ENCODE measurements at places on chromosomes 5 and 9. TPM values are rescaled to one million over a fixed set of nuclear protein-coding genes. Genes with fewer than 3 reads are reported as not detected.

The POU4F3 gene
- not detected for total RNA-seq

The GCNT4 gene
- total RNA-seq = 2.1 TPM

DNA sequence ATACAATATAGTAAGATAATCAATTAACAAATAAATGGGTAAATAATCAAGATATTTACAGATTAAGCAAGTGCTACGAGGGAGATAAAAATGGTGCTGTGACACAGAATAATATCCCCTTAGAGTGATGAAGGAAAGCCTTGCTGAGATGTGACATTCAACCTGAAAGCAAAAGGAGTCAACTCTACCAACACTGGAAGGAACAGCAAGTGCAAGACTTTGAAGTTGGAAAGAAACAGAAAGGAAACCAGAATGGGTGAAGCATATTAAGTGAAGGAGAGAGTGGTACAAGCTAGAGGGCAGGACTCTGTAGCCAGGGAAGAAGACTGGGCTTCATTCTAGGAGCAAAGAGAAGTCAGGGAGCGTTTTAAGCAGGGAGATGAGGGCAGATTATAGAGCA, 12.2 kb upstream of the MEGF9 start:
- DNase-seq = no peak

DNA sequence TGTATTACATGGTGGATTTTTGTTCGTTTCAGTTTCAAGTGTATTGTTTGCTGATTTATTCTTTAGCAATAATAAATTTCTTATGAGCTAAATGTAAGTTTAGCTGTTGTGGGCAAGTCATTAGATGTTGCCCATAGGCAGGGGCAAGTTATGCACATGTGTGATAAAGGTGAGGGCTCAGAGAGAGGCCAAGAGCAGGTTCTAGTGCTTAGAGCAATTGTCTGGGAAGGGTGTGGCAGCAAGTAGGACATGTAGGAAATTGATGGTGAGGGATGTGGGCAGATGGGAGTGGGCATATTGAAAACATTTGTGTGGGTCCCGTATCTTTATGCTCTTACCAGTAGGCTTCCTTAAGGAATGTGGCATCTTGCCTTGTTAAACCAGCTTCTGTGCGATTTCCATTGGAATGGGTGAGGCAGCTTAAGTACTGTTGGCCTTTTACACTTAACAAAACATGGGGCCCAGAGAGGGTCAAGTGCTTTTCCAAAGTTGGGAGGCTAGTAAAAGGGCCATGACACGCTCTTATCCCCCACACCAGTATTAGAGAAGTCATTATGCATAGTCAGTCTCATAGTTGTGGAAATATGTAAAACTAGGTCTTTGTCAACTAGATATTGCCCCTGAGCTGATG, 60.6 kb downstream of the KDM4C start:
- no peak for DNase-seq

- DNase-seq = no peak
Observed at GRCh38 chr5:173020643-173021042, 35.5 kb upstream of the CREBRF start.

The RALGDS gene
- 32.5 TPM for total RNA-seq

DNA sequence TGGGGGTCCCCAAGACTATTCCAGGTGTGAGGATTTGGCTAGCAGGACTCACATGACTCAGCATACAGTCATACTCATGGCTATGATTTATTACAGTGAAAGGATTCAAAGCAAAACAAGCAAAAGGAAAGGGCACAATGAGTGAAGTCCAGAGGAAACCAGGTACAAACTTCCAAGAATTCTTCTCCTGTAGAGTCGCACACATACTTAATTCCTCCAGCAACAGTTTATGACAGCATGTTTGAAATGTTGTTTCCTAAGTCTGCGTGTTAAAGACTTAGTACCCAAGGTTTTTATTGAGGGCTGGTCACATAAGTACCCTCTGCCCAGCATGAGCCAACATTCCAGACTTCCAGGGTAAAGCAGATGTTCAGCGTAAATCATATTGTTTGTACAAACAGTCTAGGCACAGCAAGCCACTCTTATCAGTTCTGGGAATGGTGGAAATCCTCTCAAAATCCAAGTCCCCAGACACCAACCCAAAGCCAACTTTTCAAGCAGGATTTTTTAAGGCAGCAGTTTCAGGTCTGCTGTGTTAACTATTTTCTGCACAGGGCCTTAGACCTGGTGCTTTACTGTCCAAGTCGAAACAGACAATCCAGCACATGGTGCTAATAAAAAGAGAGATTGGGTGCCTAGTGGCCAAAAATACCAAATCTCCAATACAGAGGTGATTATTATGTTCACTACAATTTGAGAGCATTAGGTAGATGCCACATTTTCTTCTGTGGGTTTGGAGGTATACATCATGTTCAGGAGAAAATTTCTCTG, 18.6 kb upstream of the RICTOR start:
- no peak for DNase-seq

The TBC1D9B gene
- total RNA-seq = 40.2 TPM

DNA sequence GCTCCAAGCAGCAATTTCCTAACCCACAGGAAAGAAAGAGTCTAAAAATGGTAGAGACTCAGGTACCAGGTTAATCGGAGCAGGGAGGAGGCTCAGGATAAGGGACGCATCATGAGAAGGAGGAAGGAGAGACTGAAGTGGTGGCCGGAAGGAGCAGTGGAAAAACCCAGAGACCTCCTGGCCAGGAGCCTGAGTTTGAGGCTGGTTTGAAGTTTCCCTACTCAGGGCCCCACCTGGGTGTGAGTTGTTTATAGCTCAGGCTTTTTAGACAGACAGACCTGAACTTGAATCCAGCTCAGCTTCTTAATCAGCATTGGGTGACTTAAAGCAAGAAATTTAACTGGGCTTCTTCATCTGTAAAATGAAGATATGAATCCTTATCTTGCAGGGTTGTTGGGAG, 11.9 kb upstream of the AQP7 start:
- DNase-seq = peak; percentile 49

The SETX gene
- 26.4 TPM for total RNA-seq

GRCh38 chr5:156640691-156641241, 209.3 kb upstream of the PPP1R2B start:
- DNase-seq = no peak

- peak; percentile 33 for DNase-seq
Observed at GRCh38 chr5:148708854-148709253, 54.5 kb upstream of the HTR4 start.
